ENCODE measurements at places on chromosomes 1 and 21. TPM values are rescaled to one million over a fixed set of nuclear protein-coding genes. Genes with fewer than 3 reads are reported as not detected.

DNA sequence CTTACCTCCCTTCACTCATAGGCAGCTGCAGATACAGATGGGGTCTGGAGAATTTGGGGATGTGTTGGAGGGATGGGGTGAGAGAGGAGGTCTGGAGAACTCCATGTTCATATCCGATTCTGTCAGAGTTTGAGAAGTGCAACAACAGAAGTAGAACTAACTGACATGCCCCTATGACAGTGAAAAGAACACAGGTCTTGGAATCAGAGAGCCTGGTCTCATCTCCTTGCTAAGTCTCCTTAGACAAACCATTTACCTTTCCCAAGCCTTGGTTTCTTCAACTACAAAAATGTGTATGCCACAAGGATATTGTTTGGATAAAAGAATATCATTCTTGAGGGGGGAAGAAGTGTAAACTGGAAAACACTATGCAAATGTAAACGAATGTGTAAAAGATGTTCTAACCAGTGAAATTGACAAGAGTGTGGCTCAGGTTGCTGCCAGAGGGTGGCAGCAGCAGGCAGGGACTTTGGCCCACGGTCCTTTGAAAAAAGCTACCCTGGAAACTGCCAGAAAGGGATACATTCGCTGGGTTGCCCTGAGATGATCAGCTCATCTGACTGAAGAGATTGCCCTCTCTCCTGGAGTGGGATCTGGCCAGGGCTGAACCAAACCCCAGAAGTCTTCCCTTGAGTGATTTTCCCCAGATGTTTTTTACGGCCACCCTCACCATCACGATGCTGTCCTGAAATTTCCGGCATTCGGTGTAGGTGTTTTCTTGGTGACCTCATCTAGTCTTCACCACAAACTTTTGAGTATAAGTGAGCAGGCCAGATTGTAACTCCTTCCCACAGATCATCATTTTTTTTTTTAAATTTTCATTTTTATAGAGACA is 17.0 kb upstream of the CD2 start:
- DNase-seq, result peak; percentile 65

GRCh38 chr1:234730770-234731568 is 121.0 kb upstream of the IRF2BP2 start:
- DNase-seq, result no peak

DNA sequence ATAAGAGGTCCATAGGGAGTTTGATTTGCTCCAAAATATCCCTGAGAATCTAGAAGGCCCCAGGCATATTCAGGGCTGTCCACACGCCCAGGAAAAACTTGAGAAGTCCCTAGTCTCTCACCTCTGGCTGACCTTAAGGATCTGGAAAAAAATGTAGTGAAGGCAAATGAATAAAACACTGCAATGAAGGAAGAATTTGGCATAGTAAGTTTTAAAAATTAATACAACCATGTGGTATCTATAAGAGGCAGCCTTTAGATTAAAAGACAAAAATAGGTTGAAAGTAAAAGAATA is 91.3 kb downstream of the COLGALT2 start:
- DNase-seq, result no peak

- no peak for DNase-seq
Observed at GRCh38 chr1:204978782-204979181, 64.2 kb upstream of the CNTN2 start.

GRCh38 chr21:17783481-17784179 is 35.5 kb downstream of the C21orf91 start:
- DNase-seq, result no peak

GRCh38 chr21:42375966-42376337 is 9.6 kb upstream of the TFF1 start:
- no peak for DNase-seq

GRCh38 chr21:45306832-45307571 is 19.3 kb upstream of the POFUT2 start:
- peak; percentile 83 for DNase-seq

- no peak for DNase-seq
Observed at GRCh38 chr1:114286179-114286578, 132.5 kb upstream of the SYT6 start.

DNA sequence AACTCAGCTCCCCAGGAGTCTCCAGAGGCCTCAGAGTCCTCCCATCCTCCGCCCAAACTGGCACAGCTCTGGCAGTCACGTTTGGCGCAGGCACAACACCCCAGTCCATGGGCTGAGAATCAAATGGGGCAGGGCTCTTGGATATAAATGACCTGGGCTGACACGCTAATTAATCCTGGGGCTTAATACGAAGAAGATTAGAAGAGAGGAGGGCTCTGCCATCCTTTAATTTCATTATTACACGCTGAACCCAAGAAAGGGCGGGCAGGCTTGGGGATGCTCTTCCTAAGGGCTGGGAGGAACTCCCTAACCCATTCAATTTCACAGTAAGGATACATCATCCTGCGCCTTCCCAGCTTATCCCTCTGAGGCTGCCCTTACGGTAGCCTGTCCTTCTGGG is 2.4 kb downstream of the GRIK3 start:
- no peak for DNase-seq

- no peak for DNase-seq
Observed at GRCh38 chr1:1164701-1165451, 8.8 kb upstream of the TTLL10 start.

- DNase-seq, result no peak
Observed at GRCh38 chr1:194252199-194252598, 1065.8 kb upstream of the B3GALT2 start.

- DNase-seq, result no peak
Observed at GRCh38 chr1:107563441-107563840, 401.5 kb downstream of the VAV3 start.

DNA sequence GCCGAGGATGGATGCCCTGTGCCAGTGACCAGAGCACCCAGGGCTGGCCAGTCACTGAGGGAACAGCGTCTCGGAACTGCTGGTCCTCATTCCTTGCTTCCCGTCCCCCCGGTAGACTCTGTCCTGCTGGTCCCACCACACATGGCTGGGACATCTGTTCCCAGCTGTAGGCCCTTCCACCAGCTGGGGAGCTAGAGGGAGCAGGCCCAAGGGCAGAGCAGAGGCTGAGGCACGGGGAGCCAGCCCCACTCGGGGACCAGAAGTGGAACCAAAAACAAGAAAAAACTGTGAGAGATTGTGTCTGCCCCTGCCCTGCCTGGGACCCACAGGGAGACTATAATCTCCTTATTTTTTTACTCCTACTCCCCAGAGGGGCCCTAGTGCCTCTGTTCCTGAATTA is 23.8 kb downstream of the ATP8B2 start:
- no peak for DNase-seq

GRCh38 chr1:160007577-160008200 is 24.1 kb downstream of the PIGM start:
- no peak for DNase-seq

DNA sequence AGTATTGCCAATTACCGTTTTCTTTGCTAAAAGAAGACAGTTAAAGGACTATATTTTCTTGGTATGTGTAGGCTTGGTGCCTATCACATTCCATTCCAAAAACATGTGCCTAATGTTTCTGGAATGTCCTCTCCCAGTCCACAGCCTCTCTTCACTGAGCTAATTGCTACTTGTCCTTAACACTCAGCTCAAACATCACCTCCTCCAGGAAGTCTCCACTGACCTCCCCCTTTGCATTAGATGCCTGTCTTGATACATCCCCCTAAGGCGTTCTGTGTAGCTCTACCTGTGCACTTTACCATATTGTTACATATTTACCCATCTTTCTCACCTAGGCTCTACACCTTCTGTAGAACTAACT is 195.6 kb upstream of the CAMK1G start:
- DNase-seq, result no peak

DNA sequence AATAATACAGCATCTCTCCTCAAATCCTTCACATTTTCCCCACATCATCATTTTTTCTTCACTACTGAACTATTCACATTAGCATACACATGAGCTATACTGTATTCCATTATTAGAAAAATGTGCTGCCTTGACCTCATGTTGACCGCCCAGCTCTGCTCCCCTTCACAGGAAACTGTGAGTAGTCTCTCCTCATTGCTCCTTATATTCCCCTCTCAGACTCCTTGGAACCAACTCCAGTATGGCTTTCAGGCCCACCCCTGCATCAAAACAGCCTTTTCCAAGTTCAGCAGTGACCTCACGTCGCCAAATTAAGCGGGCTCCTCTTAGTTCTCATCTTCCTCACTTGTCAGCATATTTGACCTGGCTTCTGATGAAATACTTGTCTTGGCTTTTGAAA is 59.2 kb upstream of the SPAG17 start:
- no peak for DNase-seq

GRCh38 chr1:187876775-187877174 is 1048.0 kb downstream of the PLA2G4A start:
- DNase-seq, result no peak

GRCh38 chr1:241799416-241799815 is 48.6 kb upstream of the EXO1 start:
- no peak for DNase-seq

- DNase-seq, result peak; percentile 58
Observed at GRCh38 chr1:55813618-55814017, 598.5 kb upstream of the USP24 start.

GRCh38 chr1:27011976-27012563 is 580 bp downstream of the TENT5B start:
- DNase-seq, result peak; percentile 56

GRCh38 chr1:28056129-28056925 is 32.1 kb downstream of the EYA3 start:
- DNase-seq, result no peak

- DNase-seq, result no peak
Observed at GRCh38 chr1:94396356-94397010, 21.7 kb upstream of the ABCD3 start.

- no peak for DNase-seq
Observed at GRCh38 chr1:242002510-242002909, 3.6 kb upstream of the MAP1LC3C start.

DNA sequence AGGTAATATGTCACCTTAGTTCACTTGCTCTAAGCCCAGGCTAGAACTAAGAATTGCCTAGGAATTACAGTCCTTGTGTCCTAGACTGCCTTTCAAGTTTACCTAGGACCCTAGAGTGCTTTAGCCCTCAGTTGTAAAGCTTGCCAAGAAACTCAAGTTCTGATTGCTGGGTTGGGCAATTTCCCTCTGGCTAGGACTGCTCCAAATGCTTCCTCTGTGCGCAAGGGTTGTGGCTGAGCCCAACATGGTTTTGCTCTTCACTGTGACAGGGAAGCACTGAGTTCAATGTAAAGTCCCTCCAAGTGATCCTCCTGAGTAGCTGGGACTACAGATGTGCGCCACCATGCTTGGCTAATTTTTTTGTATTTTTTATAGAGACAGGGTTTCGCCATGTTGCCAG is 102.3 kb upstream of the NEK7 start:
- DNase-seq, result no peak

DNA sequence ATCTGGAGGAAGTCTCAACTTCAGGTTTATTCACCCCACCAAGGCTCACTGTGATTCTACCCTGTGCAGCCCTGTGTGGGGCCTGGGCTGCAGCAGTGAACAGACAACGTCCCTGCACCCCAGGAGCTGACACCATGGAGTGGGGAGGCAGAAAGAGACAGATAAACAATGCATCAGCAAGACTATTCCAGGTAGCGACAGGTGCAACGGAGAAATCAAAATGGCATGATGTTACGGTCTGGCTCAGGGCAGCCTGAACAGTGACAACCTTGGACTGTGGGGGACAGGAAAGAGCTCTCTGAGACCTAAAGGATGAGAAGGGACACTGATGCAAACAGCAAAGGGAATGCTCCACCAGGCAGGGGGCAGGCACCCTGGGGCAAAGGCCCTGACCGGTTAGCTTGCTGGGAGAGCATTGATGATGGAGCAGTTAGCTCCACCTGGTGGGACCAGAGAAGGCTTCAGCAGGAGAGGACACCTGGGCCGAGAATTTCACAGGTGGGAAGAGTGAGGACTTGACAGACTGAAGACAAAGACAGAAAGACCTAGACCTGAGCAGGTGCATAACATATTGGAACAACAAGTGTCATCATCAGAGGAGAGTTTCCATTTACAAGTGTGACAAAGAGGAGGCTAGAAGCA is 589.9 kb downstream of the MATN1 start:
- no peak for DNase-seq

DNA sequence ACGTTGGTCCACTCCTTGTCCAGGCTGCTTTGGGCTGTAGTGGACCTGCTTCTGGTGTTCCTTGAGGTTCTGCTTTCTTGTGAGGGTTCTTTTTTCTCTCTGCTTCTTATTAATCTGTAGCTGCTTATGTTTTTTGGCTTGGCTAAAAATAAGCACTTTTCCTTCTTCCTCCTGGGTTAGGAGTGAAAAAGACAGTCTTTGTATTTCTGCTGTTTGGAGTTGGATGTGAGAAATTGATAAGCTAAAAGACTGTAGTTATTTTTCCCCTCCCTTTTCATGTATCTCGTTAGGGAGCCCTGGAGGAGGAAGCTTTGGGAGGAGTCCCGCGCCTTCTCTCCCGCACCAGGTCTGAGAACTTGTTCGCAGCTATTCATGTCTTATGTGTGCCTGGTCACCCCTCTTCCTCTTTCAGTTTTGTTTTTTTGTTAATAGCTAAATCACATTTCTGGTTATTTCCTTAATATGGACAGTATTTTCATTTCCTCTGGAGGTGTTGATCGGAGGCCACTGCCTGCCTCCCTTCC is 79.0 kb downstream of the GALNT2 start:
- no peak for DNase-seq

DNA sequence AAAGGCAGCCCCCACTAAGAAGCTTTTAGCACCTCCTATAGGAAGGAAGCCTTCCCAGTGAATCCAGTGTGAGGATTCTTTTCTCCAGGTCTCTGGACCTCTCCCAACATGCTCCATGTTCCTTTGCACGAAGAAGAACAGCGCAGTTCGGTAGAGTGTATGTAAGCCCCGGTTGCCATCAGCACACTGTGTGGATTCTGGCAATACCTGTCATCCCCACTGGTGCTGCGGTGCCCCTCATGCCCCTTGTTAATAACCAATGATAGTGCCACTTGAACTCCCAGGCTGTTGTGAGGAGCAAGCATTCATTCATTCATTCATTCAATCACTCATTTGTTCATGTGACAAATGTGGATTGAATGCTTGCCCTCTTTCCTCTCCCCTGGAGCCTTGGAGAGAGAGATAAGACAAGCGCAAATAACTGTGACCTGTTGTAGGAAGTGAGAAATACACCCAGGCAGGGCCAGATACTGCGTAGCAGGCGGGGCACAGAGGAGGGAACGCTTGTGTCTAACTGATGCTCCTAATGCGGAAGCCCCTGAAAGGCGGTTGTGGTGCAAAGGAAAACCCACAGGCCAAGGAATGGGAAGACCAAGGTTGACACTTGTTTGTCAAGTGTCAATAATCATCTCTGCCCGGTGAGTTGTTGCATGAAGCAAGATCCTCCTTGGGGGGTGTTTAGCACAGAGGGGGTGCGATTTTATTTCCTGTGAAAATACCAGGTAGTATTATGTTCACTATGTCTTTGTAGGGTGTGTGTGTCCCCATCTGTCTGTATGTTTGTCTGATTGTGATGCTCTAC is 9.8 kb downstream of the LGR6 start:
- no peak for DNase-seq

ZNF648 gene
- not detected for total RNA-seq

LORICRIN gene
- total RNA-seq, result not detected

IL6R gene
- 18.2 TPM for total RNA-seq

FAM163A gene
- not detected for total RNA-seq

EDN2 gene
- total RNA-seq, result 1.5 TPM

S100B gene
- total RNA-seq, result 6.1 TPM

FCRL4 gene
- not detected for total RNA-seq

BNIPL gene
- 0.29 TPM for total RNA-seq

SMAP2 gene
- total RNA-seq, result 42.2 TPM
